CD4-positive, alpha-beta T cell treated with Interleukin-6 at 100 ng/mL for 8 hours (primary cell): ENCODE measurements at places on chromosomes 16 and 17.

GRCh38 chr17:2466931-2467330 lies 44.8 kb downstream of the METTL16 start:
- DNase-seq: no peak

DNA sequence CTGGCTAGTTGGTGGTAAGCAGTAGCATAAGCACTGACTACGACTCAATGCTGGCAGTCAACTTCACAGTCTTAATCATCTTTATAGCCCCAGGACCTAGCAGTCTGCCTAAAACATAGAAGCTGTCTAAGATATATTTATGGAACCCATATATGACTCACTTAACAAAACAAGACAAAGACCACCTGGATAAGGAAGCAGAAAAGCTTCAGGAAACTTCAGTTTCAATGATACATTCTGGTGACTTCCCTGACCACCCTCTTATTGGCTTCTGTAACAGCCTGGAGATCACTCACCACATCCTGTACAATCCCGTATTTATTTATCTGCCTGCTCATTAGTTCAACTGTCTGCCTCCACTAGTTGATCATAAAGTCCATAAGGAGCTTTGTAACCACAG lies 95.5 kb downstream of the PMP22 start:
- no peak for DNase-seq

DNA sequence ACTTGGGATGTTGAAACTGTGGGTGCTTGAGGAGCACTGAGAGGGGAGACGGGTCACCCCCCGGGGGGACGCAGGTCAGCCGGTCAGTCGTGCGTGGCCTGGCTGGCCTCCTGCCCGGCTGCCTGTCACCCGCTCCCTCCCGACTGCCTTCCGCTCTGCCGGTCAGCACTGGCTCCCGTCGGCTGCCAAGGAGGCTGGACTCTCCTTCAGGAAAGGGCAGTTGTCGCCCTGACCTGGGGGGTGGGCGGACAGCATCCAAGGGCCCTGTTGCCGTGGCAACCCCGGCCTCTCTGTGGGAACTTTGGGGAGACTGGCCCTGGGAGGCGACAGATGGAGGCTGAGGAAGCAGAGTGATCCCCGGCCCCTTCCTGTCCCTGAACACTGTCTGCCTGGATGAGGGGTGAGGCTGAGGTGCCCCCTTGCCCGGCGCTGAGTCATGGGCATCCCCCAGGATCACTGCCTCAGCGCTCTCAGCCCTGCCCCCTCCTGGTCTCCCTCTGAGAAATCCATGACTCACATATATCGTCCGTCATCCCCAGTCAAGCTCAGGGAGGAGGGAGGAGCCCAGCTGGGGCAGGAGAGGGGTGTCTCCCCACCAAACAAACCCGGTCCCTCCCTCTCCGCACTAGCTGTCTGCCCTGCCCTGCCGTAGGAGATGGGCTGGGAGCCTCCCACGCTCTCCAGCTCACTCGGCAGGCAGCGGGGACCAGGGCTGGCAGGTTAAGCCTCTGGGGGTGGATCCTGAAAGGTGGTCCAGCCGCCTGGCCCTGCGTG lies at the start of gene ADGRG1:
Gene ADGRG1 (plus strand): TSS at position 623 of the 774 bp plus-strand sequence. CDS start 21,658 bp downstream, outside the sequence.
- DNase-seq: no peak

DNA sequence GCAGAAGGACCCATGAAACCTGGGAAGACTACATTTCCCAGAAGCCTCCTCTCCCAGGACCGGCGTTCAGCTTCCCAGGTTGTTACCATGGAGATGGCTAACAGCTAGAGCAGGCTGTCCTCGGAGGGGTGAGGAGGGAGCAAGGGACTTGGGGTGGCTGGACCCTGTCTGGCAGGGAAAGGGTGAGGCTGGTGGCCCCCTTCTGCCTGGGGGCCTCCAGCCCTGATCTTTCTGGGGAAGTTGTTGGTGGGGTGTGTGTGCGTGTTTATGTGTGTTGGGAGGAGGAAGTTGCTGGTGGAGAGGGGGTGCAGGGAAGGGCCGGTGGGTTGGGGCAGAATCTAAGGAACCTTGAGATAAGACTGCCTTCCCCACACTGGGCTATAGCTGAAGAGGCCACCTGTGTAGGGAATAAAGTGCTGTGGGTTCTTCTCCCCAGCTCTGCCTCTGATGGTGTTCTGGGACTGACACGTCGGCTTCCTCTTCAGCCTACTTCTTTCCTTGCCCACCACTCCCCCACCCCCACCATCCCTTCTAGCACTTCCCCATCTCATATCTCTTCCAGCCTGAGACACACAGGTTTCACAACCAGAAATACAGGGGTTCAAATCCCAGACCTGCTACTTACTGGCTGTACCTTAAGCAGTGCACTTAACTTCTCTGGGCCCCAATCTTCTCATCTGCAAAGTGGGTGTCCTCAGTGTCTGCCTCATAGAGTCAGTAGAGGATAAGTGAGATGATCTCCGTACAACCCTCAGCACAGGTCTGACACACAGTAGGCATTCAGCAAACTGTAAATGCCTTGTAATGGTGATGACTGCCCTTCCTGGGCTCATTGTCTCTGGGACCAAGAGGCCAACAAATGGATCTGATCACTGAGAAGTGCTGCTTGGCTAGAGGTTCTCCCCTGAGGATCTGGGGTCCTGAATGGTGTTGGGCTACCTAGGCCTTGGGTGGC lies at the start of gene DRC7:
Gene DRC7 (plus strand): TSS at position 82 of the 955 bp plus-strand sequence. CDS start 3,144 bp downstream, outside the sequence.
- peak; percentile 12 for DNase-seq
